ENCODE measurements at places on chromosomes 11 and 22.

DNA sequence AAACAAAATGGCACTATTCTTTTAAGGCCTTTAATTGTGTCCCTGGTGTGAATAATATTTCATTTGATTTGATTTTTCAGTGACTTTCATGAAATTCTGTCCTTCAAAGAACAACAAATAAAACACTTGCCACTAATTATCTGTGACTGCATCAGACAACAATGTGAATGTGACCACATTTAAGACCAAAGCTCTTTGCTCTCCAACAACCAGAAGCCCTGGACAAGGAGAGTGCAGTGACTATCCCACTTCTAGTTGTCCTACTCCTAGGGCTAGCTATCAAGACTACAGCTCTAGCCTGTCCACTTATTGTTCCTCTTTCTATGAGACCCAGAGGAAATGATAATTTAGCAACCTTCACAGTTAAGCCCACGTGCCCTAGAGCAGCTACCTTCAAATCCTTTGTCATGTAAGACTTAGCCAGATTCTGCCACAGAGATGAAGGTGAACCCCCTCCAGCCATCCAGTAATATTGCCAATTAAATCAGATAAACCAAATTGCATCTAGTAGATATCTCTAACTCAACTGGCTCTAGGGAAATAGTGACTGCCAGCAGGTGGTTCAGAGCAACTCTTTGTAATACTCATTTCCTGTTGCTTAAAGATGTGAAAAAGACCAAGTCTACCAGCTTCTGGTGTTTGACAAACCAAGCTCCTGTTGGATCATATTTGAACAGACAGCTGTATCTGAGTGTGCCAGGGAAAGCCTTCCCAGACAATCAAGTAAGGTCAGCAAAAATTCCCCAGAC, 142.6 kb upstream of the BLID start:
- DNase-seq = no peak

- no peak for DNase-seq
These were observed 8.9 kb upstream of the SEPTIN5 start for GRCh38 chr22:19705181-19705934.

GRCh38 chr22:23210428-23211170, 30.3 kb downstream of the BCR start:
- no peak for DNase-seq

DNA sequence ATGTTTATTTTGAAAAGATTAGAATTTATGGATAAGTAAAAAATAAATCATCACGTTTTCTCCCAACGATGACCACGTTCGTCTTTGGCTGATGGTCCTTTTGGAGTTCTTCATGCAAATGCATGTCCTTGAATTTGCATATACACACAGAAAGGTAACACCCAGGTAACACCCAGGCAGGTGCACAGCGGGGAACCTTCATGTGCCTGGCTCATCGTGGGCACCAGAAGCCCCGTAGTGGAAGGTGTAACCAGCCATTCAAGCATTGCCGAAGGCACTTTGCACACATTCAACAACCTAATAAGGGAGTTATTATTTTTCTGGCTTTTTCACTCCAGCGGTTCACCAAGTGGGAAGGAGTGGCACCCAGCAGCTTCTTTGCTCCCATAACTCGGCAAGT, 404.6 kb downstream of the TBC1D22A start:
- DNase-seq = no peak

DNA sequence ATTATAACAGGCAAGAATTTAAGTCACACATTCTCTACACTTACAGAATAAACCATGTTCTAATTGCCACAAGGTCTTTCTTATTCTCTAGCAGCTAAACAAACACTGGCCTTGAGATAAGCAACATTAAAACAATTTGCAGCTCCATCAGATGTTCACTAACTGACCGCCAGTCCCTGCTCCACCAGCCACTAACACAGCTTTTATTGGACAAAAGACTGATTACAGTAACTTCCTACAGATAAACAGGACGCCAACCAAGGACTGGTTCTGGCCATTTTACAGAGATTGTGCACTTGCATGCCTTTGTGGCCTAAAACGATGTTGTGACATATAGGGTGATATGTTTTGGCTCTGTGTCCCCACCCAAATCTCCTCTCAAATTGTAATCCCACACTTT, 388.9 kb upstream of the LRRC4C start:
- DNase-seq = no peak

DNA sequence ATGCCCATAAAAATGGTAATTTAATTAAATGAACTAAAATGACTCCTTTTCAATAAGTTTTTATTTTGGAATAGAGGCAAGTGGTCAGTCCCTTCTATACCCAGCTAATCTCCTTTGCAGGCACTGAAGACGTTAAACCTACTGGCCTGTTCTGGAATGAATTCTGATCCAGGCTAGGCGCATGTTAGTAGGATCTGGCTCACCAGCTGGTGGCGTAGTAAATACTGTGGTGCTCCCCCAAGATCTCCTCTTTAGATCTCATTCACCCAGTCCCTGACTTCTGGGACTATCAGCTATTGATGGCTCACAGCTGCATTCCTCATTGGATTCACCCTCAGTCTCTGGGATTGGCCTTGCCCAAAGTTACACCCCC, 173.7 kb upstream of the DDI1 start:
- no peak for DNase-seq

- no peak for DNase-seq
These were observed 33.0 kb upstream of the CCDC188 start for GRCh38 chr22:20183823-20184222.

DNA sequence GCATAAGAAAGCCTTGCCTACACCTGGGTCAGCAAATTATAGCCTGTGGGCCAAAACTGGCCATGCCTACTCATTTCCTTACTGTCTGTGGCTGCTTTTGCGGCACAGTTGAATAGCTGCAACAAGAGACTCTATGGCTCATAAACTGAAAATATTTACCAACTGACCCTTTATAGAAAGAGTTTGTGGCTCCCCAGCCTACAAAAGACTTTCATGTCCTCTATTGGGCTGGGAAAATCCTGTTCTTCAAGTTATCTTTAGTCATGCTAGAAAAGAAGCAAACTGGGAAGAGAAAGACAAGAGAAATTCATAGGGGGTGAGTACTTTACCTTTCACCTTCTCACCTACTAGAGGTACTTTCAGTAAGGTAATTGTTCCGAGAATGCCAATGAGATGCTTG, 175.1 kb downstream of the SWAP70 start:
- no peak for DNase-seq

- DNase-seq = no peak
These were observed 303.5 kb upstream of the ANO3 start for GRCh38 chr11:26028393-26028911.

DNA sequence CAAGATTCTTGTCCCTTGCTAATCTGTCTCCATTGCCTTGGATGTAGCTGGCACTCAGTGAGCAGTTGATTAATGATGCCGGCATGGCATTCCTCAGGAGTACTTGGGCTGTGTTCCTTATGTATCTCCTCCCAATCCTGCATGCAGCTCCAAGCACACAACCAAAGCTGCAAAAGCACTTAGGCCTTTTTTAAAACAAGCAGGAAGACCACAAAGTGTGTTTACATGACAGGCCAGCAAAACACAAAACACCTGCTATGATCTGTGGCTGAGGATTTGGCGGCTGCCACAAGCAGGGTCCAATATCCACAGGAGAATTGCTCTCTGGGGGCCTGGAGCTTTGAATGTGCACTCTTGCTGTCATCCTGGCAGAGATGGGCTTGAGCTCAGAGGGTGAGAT, 8.9 kb downstream of the ABTB2 start:
- DNase-seq = no peak

DNA sequence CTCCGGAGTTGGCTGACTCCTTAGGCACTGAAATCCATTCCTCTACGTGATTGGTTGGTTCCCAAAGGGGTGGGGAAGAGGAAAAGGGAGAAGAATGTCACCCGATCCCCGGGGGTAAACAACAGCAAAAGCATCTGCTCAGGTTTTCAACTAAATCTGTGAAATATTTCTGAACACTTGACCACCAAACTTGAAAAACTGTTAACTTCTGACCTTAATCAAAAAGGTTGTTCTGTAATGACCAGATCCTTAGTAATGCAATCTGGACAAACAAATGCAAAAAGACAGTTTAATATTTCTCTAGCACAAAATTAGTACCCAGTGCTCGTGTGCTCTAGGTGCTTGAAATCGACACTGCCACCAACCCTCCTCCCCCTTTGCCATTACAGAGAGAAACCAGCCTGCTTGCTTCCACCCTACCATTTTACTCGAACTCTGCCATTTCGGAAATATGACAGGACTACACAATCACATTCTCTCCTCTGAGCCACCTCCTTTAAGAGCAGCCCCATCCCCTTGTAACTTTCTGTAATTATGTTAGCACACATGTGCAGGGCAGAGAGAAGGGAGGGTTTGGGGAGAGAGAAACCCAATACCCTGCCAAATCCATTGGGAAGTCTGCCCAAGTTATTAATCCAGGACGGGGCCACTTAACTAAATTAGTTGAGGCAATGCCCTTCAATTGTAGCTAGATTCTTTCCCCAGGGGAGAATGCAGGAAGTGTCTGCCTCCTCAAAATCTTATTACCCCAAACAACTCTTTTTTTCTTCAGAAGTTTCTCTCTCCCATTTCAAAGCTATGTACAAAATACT, 113.8 kb downstream of the RBFOX2 start:
- no peak for DNase-seq

- DNase-seq = no peak
These were observed 740.9 kb downstream of the METTL15 start for GRCh38 chr11:28849053-28849452.

- DNase-seq = no peak
These were observed 57.4 kb downstream of the TYR start for GRCh38 chr11:89235083-89235482.

- no peak for DNase-seq
These were observed 1194.9 kb downstream of the BRD1 start for GRCh38 chr22:48632646-48633246.
